ENCODE measurements at places on chromosomes 6 and 20.

GRCh38 chr6:131628726-131629125 lies 684 bp upstream of the MED23 start:
- no peak for DNase-seq

DNA sequence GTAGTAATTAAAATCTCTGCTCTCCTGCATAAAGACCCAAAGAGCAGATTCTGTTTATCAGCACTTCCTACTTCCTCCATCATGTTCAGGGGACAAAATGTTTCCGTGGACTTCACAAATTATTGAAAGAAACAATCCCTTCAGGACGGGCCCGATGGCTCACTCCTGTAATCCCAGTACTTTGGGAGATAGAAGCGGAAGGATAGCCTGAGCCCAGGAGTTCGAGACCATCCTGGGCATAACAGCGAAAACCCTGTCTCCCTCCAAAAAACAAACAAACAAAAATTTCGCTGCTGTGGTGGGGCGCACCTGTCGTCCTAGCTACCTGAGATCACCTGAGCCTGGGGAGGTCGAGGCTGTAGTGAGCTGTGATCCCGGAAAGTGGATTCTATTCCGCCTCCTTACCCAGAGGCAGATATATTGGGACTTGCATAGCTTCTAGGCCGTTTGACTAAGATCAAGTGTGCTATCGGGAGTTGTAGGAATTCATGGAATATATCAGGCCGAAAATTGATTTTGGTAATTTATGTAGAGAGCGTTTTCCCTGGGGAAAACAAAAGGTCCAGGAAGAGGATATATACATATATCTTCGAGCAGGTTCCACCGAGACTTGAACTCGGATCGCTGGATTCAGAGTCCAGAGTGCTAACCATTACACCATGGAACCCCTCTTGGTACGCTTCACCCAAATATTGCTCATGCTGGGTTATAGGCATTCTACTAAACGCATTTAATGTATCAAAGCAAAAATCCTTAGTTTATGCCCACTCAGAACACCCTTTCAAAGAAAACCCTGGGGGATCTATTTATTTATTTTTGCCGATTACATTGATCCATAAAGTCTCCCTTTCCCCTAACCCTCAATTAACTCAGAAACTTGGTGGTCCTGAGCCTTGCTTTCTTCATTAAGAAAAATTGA lies 74.5 kb upstream of the ZNF184 start:
- DNase-seq: no peak

DNA sequence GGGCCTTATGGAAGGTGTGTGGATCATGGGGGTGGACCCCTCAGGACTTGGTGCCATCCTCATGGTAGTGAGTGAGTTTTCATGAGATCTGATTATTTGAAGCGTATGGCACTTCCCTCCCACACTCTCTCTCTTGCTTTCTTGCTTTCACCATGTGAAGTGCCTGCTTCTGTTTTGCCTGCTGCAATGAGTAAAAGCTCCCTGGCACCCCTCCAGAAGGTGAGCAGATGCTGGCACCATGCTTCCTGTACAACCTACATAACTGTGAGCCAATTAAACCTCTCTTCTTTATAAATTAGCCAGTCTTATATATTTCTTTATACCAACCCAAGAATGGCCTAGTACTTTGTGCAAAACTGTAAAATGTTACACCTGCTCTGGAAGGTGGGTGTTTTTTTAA lies 396.8 kb upstream of the HS3ST5 start:
- no peak for DNase-seq

- DNase-seq: no peak
These were observed 1.0 kb downstream of the EHMT2 start for GRCh38 chr6:31896493-31896855.

DNA sequence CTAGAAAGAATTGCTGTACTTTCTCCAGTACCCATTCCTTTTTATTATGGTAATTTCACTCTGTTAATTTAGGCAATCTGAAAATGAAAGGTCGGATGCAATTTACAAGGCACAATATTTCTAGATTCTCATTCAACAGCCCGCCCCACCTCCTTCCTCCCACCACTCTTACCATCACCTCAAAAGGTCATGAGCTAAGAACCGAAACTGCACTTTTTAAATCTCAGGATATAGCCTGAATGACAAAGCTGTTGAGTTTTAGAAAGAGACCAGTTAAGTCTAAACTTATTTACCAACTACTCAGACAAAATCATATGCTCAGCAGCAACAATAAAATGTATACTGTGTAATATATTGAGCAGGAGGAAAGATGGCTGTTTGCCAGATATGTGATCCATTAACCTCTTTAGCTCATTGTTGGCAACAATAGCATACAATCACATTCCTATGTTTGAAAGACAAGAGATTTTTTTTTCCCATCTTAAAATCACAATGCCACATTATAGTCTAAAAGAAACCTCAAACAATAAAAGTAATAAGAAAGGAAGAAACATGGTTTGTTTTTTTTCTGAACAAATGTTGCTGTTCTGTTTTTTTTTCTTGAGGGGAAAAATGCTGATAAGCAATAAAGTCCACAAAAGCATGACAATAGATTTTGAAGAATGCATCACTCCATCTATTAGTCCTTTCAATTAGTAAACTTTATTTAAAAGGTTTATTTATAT lies 1.6 kb upstream of the HS3ST5 start:
- DNase-seq: no peak
